ENCODE measurements at places on chromosomes 13 and 19.

- no peaks in the 10 kb centered on the region for H3K36me3 ChIP-seq
- DNase-seq = no peak
- H3K27ac ChIP-seq = no peak overlapping the region
- H3K27me3 ChIP-seq = no peaks in the 10 kb centered on the region
- peaks cover 5% of the 10 kb centered on the region for H3K4me1 ChIP-seq
- no peak overlapping the region for H3K4me3 ChIP-seq
Observed at GRCh38 chr13:59229401-59229800, 934.3 kb downstream of the DIAPH3 start.

DNA sequence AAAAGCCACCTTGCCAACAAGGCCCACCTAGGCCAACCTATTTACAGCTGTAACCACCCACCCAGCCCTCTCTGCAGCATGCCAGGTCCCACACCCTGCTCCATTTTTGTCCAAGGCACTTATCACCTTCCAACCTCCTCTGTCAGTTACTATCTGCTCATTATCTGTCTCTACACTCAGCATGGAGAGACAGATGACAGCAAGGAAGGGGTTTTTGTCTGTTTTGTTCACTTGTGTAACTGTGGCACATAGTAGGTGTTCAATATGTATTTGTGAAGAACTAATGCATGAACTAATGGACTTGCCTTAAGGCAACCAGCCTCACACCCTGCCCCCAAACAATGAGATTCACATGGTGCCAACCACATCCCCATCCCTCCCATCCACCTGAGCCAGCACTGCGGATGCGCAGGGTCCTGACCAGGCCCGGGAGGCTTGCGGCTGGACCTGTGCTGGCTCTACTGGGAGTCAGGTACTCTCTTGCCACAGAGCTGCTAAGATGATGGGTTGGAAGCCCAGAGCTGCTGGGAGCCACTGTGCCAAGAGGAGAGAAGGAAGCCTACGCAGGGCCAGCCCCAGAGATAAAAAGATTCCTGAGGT lies 17.3 kb downstream of the DEDD2 start:
- H3K27ac ChIP-seq = peak overlapping the region; percentile 96
- peak overlapping the region; percentile 72 for H3K4me3 ChIP-seq
- peak; percentile 31 for DNase-seq

GRCh38 chr13:44155422-44156293 lies 218.0 kb upstream of the SERP2 start:
- H3K27ac ChIP-seq = no peak overlapping the region
- H3K36me3 ChIP-seq = no peaks in the 10 kb centered on the region

DNA sequence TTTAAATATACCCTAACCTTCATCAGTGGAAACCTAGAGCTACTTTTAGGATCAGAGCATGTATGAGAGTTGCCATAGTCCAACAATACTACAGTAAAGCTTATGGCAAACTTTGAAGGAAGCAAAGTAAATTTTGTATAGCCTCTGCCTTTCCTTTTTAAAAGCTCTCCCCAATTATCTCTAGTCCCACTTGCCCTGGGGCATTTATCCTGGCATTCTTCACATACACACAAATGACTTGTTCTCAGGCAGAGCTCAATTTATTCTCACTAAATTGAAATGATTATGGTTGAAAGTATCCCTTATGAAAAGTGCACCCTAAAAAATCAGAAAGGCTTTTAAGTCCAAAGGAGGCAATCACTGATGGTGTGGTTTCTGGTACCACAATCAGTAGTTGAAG lies 94.1 kb upstream of the UFM1 start:
- no peak for DNase-seq
- no peaks in the 10 kb centered on the region for H3K27me3 ChIP-seq
- no peak overlapping the region for H3K4me3 ChIP-seq

GRCh38 chr19:45141203-45141900 lies 19.4 kb downstream of the NKPD1 start:
- DNase-seq = no peak
- no peak overlapping the region for H3K4me3 ChIP-seq
- no peaks in the 10 kb centered on the region for H3K27me3 ChIP-seq
- H3K27ac ChIP-seq = no peak overlapping the region
- peaks cover 3% of the 10 kb centered on the region for H3K4me1 ChIP-seq

- no peak overlapping the region for H3K27ac ChIP-seq
- H3K27me3 ChIP-seq = no peaks in the 10 kb centered on the region
- DNase-seq = no peak
- H3K4me1 ChIP-seq = no peaks in the 10 kb centered on the region
Observed at GRCh38 chr13:34030782-34031181, 212.8 kb downstream of the RFC3 start.

Data from activated CD8-positive, alpha-beta T cell treated with anti-CD3 and anti-CD28 coated beads, Interleukin-2, amount 10 ng/mL, durations not matched to agents 7 days and 5 days (primary cell).